GM12891 (cell line): ENCODE measurements at places on chromosomes 12 and 14.
A peak's percentile ranks its signal among the peaks of the same experiment; 100 is the strongest.

- DNase-seq, result no peak
These were observed 9.0 kb downstream of the LPAR5 start for GRCh38 chr12:6626654-6627283.

GRCh38 chr12:38711054-38711453 lies 194.3 kb downstream of the CPNE8 start:
- no peak for DNase-seq

DNA sequence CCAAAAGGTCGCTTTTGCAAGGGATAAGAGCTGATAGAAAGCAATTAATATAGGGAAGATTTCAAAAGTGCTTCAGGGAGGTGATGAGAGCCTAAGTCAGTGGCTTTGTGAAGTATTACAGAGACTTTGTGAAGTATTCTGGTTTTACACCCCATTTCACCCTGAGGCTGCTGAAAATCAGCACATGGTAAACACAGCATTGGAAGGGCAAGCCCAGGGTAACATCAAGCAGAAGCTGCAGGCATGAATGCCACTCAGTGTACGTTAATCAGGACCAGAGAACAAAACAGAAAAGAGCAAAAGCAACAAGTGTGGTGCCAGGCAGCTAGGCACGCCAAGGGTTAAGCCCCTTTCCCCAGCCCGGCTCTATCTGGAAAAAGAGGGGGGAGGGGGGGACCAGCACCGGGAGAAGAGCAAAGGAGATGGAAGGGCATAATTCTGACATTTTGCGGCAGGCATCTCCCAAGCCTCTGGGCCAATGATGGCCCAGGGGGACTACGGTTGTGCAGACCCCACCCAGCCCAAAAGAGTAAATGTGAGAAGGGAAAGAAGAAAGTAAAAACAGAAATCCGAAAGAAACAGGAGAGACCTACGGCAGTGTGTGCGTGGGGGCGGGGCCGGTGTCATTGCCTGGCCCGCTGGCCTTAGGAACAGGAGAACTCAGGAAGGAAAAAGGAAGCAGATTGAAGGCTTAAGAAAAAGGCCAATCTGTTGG lies 58.9 kb downstream of the DHRS2 start:
- no peak for DNase-seq

DNA sequence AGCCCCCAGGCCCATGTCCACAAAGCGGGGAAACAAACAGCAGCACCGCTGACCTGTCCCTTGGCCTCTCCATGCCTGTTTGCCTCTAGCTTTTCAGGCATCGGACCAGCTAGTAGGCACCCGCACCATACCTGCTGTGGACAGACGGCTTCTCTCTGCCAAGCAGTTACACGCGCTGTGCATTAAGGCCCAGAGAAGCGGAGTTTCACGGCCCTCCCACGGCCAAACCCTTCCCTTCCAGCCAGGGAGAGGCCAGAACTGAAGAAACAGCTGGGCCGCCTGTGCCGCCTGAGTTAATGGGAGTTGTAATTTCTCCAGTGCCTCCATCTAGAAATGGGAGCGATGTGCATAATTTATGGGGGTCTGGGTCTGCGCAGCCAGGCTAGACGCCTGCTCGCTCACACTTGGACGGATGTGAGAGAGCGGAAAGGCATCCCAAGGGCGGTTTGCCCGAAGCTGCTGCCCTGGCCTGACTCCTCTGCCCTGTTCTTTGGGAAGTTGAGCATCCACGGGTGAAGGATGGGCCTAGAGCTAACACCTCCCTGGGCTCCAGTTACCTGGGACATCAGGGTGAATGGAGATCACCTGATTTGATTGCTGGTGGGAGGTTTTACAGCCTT lies 89.7 kb upstream of the BCL11B start:
- no peak for DNase-seq

DNA sequence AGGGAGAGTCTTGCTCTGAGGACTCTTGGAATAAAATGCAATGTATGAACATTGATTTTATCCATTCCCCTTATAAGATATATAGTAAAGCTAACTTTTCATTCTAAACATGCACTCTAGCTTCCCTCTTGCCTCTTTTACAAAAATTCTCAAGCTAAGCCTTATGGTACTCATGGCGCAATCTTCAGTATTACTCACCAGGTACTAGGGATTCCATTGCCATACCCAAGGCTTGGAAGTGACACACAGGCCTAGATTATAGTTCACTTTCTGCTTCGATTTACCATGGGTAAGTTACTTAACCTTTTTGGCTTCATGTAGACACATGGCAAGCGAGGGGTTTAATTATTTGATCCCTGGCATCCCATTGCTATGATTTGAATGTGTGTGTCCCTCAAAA lies 331.5 kb downstream of the LRIG3 start:
- DNase-seq, result no peak

- DNase-seq, result no peak
These were observed 296.3 kb upstream of the ATXN7L3B start for GRCh38 chr12:74241341-74241740.

- DNase-seq, result no peak
These were observed 2.5 kb downstream of the SSPN start for GRCh38 chr12:26197832-26198231.

DNA sequence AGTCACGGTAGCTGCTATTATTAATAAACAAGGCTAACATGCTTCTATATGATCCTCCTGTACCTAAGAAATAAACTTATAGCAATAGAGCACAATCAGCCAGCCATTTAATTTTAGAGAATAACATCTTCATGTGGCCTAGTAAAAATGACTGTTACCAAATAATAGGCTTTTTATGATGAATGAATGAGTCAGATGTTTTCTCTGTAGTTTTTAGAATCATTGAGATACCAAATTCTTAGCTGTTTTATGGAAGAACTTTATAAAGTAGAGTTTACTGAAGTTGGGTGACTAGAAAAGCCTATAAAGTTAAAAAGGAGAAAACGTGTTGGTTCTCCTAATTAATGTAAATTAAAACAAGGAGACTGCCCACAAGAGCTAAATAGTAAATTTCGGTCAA lies 40.7 kb downstream of the WNK1 start:
- DNase-seq, result no peak

GRCh38 chr12:130982565-130983225 lies 29.0 kb downstream of the ADGRD1 start:
- DNase-seq, result no peak

GRCh38 chr12:116365114-116365513 lies 87.6 kb upstream of the MED13L start:
- DNase-seq, result no peak

- no peak for DNase-seq
These were observed 18.5 kb upstream of the AQP2 start for GRCh38 chr12:49932023-49932422.

GRCh38 chr12:5335069-5335468 lies 96.8 kb upstream of the NTF3 start:
- no peak for DNase-seq

DNA sequence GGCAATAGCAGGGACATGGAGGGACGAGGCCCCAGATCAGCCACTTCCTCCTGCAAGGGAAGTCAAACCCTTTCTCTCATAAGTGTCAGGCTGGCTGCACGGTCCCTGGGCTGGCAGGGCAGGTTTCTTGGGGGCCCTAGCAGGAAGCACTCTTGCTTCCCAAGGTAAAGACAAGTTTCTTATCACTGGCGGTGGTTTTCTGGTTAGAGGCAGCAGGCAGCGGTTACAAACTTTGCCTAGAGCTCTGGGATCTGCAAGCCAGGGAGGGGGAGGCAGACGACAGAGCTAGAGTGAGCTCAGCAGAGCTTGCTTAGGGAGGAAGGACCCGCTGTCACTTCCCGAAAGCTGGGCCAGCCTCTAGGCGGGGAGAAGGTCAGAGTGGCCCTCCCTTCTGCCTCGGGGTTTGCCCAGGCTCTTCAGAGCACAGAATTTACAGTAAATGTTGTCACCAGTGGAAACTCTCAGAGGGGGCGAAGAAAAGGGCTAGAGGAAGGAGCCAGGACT lies 20.4 kb downstream of the BATF start:
- peak; percentile 44 for DNase-seq

GRCh38 chr12:49233842-49234526 lies 30.9 kb upstream of the TUBA1C start:
- DNase-seq, result no peak

GRCh38 chr14:91303091-91303923 lies 58.8 kb upstream of the GPR68 start:
- peak; percentile 90 for DNase-seq

- DNase-seq, result no peak
These were observed 10.2 kb upstream of the BHLHE41 start for GRCh38 chr12:26135010-26135420.

GRCh38 chr14:28831126-28831525 lies 64.5 kb downstream of the FOXG1 start:
- DNase-seq, result peak; percentile 11

- DNase-seq, result no peak
These were observed 26.1 kb downstream of the KIF26A start for GRCh38 chr14:104164512-104164911.

GRCh38 chr12:62130834-62131552 lies 129.2 kb upstream of the USP15 start:
- no peak for DNase-seq

- DNase-seq, result no peak
These were observed 371.7 kb downstream of the TMEM132D start for GRCh38 chr12:129532082-129532481.

GRCh38 chr12:11693067-11693466 lies 43.6 kb downstream of the ETV6 start:
- no peak for DNase-seq

- no peak for DNase-seq
These were observed 988.6 kb upstream of the TMEM132C start for GRCh38 chr12:127278351-127278750.

GRCh38 chr14:87044807-87045206 lies 948.2 kb downstream of the GALC start:
- DNase-seq, result no peak

- no peak for DNase-seq
These were observed 58.4 kb downstream of the FAM222A start for GRCh38 chr12:109771746-109772621.

DNA sequence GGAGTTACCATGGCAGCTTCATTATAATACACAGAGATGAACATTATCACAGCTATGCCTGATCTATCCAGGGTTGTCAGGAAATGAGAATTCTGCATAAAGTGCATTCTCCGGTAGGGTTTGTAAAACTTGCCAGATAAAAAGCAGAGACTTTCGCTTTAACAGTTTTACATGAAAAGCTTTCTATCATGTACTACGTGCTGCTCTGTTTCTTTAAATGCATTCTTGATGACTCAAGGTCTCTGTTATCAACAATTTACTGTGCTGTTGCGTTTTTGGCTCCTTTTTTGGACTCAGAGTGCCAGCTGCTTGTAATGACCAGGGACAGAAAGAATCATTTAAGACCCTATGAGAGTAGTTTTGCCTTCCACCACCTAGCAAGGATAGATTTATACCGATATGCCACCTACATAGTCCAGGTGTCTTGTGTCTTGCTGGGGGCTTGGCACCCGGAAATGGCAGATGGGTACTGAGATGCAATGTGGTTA lies 371.2 kb downstream of the BTG1 start:
- no peak for DNase-seq

DNA sequence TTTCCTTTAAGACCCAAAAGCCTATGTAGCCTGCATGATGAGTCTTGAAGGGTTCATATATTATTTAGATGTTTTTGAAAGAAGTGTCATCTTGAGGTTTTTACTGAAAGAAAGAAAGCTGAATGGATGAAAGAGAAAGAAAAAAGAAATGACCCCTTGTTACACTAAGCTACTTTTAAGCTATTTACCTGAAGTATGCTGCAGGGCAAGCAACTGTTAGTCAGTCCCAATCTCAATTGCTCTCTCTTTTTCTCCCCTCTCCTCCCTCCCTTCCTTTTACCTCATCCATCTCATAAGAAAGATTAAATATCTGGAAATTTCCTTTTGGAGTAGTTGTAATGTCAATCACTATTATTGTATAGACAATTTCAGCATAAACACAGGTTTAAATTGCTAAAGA lies 512.4 kb downstream of the TMTC2 start:
- DNase-seq, result no peak

- no peak for DNase-seq
These were observed 14.3 kb upstream of the KRT5 start for GRCh38 chr12:52534482-52534881.

DNA sequence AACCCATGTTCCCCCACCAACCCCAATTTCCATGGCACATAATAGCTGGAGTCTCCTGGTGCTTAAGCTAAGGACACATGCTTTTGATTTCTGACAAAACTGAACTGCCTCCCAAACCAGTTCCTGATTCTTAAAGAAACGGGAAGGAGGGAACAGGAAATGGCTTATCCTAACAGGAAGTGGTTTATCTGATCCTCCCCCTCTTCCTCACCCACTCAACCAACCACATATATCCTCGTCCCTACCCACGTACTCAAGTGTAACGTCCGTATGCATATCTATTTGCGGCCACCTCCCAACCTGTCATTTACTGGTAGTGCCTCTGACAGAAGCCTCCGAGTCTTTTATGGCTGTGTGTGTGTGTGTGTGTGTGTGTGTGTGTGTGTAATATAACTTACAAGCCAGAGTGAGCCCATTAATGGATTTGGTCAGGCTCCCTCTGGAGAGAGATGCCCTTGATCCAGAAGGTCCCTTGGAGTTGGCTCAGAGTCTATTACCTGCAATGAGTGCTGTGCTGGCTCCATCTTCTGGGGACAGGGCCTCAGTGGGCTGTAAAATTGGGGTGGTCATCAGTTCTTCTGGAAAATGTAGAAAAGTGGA lies 7.7 kb downstream of the DAZAP2 start:
- no peak for DNase-seq

DNA sequence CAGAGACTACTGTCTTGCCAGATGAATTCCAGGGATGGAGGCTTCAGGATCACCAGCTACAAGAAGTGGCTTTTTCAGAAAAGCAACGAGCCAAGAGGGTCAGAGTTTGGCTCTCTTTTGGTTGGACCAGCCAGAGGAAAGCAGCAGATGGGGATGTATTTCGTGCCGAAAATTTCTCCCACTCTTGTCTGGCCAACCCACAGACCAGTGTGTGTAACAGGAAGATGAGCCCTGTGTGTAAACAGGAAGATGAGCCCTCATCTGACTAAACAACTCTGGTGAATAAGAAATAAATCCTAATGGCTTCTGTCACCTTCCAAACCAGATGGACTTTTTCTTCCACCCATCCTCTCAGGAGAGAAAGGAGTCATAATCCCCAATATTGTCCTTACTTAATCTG lies 13.1 kb downstream of the GPR68 start:
- DNase-seq, result no peak

- peak; percentile 16 for DNase-seq
These were observed 48.7 kb downstream of the NEUROD4 start for GRCh38 chr12:55068416-55069010.

GRCh38 chr14:72708222-72708621 lies 185.7 kb downstream of the DPF3 start:
- DNase-seq, result no peak

DNA sequence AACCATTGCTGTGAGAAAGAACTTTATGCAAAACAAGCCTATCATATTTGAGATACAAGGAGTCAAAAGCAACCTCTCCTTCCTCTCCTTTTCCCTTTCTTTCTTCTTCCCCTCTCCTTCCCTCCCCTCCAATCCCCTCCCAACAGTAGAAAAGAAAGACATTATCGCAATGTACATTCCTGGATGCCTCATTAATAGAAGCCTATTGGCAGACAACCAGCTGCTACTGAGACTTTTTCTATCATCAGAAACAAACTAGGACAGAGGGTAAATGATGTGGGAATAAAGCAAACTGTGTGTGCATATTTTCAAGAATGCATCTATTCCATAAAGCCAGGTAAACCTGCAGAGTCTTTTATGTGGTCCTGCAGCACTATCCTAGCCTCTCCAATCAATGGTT lies 237.2 kb downstream of the ITPR2 start:
- no peak for DNase-seq
